ENCODE measurements at places on chromosomes 1 and 21.

GRCh38 chr1:167294528-167294927 is 73.8 kb downstream of the POU2F1 start:
- DNase-seq = no peak

DNA sequence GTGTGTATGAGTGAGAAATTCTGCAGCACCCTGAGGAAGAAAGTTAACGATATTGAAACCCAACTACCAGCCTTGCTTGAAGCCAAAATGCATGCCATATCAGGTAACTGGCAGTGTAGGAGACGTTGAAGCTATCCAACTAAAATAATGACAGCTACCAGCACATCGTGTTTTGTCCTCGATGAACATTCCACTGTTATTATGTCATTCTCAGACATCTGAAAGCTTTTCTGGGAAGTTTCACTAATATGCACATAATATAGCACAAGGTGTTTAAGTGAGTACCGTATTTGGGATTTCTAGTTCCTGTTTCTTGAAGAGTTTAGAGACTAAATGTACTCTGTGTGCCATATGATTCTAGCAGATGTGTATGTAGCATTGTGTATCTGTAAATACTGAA is 173.5 kb downstream of the DISC1 start:
- no peak for DNase-seq

- no peak for DNase-seq
These were observed 64.7 kb downstream of the SNRPE start for GRCh38 chr1:203926025-203926540.

- DNase-seq = no peak
These were observed 6.1 kb downstream of the PRXL2B start for GRCh38 chr1:2592672-2593071.

GRCh38 chr1:94218332-94218731 is 19.1 kb downstream of the ARHGAP29 start:
- DNase-seq = no peak

GRCh38 chr21:15682186-15682895 is 47.4 kb upstream of the USP25 start:
- no peak for DNase-seq

- DNase-seq = no peak
These were observed 35.9 kb downstream of the CSF1 start for GRCh38 chr1:109946511-109946910.

GRCh38 chr21:30072496-30072895 is 94.1 kb downstream of the CLDN17 start:
- DNase-seq = no peak
